ENCODE measurements at places on chromosomes 3 and 15.

DNA sequence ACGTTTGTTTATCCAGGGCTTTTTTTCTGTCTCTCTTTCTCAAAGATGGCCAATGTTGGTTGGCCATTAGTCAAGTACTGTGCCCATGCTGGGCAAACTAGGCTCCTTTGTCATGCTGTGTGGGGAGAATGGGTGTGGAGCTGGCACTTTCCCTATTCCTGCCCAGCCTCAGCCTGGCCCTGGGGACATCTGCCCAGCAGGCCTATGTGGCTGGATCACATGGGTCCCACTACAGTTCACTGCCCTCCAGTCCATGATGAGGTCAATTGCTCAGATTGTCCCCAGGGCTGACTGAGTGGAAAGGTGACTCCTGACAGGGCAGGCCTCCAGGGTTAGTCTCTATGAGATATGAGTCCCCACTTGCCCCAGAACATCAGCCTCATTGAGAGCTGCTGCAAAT, 54.4 kb upstream of the HERC1 start:
- DNase-seq: no peak

GRCh38 chr3:28556195-28556594, 207.6 kb upstream of the AZI2 start:
- DNase-seq: no peak

- no peak for DNase-seq
Observed at GRCh38 chr3:131110087-131110486, 83.4 kb downstream of the NEK11 start.

GRCh38 chr3:11768604-11769003, 78.1 kb downstream of the TAMM41 start:
- no peak for DNase-seq

DNA sequence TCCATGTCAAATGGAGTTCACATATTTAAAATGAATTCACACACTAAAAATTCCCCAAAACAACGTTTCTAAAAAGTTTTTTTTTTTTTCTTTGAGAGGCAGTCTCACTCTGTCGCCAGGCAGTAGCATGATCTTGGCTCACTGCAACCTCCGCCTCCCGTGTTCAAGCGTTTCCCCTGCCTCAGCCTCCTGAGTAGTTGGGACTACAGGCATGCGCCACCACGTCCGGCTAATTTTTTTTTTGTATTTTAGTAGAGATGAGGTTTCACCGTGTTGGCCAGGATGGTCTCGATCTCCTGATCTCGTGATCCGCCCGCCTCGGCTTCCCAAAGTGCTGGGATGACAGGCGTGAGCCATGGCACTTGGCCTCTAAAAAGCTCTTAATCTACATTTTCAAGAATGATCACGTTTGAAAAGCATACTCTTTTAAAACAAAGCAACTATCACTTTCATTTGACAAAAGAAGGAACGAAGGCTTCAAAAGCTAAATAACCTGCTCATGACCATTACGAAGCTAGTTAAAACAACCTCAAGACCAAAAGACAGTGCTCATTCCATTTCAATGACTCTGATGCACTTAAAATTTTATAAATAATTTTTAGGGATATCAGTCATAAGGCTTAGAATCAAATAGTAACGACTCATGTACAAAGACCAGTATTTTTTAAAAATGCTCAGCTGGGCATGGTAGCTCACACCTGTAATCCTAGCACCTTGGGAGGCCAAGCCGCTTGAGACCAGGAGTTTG, 5.5 kb downstream of the UBE3A start:
- DNase-seq: no peak

- no peak for DNase-seq
Observed at GRCh38 chr3:27224197-27224596, 145.0 kb downstream of the NEK10 start.

- no peak for DNase-seq
Observed at GRCh38 chr3:50639055-50639494, 22.1 kb downstream of the MAPKAPK3 start.

DNA sequence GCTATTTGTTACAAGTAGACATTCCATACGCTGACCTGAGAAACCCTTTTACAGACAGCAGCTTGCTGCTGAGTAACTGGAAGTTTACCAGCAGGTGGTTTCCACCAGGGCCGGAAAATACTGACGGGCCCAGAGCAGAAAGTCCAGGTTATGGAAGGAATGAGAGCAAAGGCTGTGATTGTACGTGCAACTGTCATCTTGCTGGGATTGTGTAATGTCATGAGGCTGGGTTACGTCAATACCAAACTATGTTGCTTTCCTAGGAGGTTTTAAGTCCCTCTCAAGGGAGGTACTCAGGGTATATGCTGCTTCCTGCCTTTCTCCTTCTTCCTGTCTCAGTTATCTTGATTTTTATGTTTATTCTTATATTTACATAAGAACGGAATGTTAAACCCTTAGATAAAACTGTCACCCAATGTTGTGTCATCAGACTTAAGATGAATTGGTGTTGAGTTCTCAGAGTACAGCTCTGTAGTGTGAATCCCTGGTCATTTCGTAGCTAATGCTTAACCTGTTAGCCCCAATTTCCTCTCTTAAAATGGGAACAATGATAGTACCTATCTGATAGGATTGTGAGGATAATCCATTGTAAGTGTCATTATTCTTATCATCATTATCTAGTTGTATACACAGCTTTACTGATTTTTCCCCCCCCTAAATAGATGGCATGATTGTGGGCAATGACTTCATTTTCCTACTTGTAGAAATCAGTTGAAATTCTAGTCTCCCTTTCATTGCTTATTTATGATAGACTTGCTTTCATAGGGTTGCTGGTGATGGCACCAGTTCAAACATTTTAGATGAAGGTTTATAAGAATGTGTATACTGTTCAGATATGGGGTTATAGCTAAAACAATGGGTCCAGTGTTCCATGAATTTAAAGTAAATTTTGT, 101.4 kb downstream of the FNDC3B start:
- DNase-seq: no peak

GRCh38 chr3:156685198-156685597, 10.8 kb downstream of the TIPARP start:
- DNase-seq: no peak

- DNase-seq: no peak
Observed at GRCh38 chr15:92391640-92392039, 2.0 kb upstream of the ST8SIA2 start.

DNA sequence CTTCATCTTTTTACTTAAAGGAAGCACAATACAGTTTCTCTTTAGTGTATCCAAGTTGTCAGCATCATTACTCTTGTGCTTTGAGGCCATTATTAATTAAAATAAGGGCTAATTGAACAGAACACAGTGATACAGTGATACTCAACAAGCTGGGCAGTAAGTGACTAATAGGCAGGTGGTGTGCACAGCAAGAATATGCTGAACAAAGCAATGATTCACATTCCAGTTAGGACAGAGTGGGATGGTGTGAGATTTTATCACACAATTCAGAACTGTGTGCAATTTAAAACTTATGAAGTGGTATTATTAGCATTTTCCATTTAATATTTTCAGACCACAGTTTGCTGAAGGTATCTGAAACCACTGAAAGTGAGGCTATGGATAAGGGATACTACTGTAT, 116.9 kb downstream of the PLOD2 start:
- DNase-seq: no peak

GRCh38 chr3:40871394-40871793, 327.9 kb upstream of the CTNNB1 start:
- DNase-seq: no peak

DNA sequence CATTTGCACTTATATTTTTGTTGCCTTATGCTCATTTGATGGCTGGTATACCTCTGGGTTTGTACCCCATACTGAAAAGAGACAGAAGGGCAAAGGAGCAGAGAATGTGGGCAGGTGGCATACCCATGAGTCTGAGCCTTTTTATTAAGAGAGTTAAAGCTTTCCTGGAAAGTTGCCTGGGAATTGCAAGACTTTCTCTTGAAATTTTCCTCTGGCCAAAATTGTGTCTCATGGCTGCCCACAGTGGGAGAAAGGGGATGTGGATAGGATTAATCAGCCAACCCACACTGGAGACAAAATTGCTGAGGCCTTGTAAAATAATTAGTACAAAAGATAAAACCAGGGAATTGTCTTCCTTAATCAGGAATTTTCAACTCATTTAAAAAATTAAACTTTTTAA, 8.2 kb upstream of the NMD3 start:
- DNase-seq: no peak

DNA sequence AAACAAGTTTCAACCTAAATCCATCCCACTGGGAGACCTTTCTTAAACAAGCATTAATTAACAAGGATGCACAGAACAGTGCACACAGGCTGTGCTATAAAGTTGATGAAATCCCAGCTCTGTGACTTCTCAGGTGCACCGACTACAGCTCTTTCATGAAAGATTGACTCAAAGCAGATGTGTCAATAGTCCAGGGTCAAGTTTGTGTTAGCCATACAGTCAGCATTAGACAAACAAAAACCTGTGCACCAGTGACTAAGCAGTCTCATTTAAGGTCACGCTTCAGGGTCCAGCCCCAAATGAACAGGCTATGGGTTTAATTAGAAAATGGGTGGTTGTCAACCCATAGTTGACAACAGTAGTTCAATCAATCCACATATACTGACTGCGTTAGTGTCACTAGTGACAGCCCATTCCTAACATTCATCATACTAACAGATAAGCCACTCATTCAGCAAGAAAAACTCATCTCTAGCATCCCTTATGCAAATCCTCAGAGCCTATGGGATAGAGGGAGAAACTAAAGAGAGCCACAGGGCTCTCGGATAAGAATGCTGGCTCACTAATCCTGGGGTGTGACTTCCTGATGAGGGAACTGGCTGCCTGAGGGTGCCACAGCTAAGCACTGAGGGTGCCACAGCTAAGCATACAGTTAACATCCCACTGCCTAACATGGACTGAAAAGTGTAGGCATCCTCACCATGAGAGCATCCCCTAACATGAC, 84.1 kb downstream of the WNT5A start:
- no peak for DNase-seq

DNA sequence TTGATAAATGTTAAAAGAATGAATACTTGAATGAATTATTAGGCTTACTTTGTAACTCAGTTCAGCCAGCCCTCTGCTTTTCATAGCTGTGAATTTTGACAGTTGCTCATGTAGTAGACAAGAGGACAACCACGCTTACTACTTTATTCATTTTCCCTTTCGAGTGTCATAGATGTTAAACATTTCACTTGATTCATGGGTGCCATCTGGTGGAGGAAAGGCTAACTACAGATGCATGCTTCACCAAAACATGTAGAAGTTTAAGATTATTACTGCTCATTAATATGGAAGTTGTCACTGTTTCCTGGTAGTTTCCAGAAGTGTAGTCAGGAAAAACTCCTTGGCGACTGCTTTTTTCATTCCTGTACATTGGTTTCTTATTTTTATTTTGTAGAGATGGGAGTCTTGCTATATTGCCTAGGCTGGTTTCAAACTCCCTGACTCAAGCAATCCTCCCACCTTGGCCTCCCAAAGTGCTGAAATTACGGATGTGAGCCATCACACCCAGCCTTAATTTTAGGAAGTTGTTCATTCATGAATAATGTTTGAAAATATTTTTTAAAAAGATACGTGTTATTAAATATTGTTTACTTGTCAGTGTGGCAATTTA, 163.2 kb downstream of the B3GALNT1 start:
- no peak for DNase-seq

DNA sequence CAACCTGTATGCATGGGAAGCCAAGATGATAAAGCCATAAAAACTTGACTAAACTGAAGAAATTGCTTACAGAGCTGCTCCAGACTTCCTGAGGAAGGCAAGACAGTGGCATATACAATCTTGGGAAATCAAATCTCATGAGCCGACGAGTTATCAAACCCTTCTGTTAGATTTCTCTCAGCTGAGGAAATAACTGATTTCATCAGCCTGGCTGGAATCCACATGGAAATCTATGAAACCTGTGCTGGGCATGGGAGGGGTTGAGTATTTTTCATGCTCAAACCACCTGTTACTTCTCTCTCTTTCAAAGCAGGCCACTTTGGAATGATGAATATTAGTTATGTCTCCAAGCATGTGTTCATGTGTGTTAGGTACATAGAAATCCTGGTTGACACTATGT, 727.7 kb downstream of the FHIT start:
- DNase-seq: no peak

- no peak for DNase-seq
Observed at GRCh38 chr3:21477541-21478288, 273.3 kb downstream of the ZNF385D start.

- no peak for DNase-seq
Observed at GRCh38 chr3:149581248-149581647, 76.6 kb downstream of the WWTR1 start.

- no peak for DNase-seq
Observed at GRCh38 chr15:98651036-98651481, 2.7 kb downstream of the IGF1R start.

GRCh38 chr3:55445551-55445950, 41.6 kb downstream of the WNT5A start:
- DNase-seq: no peak

DNA sequence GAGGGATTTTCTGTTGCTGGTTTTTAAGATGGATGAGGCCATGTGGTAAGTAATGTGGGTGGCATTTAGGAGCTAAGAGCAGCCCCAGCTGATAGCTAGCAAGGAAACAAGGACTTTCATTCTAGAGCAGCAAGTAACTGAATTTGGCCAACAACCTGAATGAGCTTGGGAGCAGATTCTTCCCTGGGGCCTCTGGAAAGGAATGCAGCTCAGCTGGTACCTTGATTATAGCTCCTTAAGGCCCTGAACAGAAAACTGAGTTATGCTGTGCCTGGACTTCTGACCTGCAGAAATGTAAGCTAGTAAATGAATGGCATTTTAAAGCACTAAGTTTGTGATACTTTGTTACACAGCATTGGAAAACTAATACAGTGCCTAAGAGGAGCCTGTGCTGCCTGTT, 565.5 kb downstream of the PDCD6IP start:
- DNase-seq: no peak

GRCh38 chr15:77768107-77768506, 135.4 kb upstream of the LINGO1 start:
- no peak for DNase-seq

GRCh38 chr3:109187390-109187789, 50.9 kb downstream of the C3orf85 start:
- DNase-seq: no peak

- DNase-seq: no peak
Observed at GRCh38 chr3:160023476-160023875, 34.8 kb downstream of the IL12A start.

DNA sequence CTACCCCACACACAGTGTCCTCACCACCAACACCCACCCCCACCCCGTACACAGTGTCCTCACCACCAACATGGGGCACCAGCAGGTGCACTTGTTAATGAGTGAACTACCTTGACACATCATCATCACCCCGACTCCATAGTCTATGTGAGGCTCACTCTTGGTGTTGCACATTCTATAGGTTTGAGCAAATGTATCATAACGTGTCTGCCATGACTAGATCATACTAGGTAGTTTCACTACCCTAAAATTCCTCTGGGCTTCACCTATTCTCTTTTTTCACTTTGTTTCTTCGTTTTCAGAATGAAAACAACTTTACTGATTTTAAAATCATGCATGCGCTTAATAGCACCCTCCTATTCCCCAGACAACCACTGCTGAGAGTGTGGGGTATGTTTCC, 102.6 kb upstream of the SLC6A6 start:
- no peak for DNase-seq

DNA sequence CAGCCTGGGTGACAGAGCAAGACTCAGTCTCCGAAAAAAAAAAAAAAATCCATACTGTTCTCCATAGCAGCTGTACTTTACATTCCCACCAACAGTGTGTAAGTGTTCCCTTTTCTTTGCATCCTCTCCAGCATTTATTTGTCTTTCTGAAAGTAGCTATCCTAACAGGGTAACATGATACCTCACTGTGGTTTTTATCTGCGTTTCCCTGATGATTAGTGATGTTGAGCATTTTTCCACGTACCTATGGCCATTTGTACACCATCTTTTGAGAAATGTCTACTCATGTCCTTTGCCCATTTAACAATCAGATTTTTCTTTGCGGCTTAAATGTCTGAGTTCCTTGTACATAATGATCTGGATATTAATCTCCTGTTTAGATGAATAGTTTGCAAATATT, 119.3 kb downstream of the RFX7 start:
- DNase-seq: no peak

Measured in esophagus squamous epithelium (tissue), 5 donors.